IPS DF 19.7 (cell line): ENCODE measurements at places on chromosomes 7 and 10.

- DNase-seq, result no peak
Measured at GRCh38 chr7:23520582-23520981, 11.2 kb downstream of the TRA2A start.

- no peak for DNase-seq
Measured at GRCh38 chr10:59557052-59557451, 152.6 kb downstream of the SLC16A9 start.

GRCh38 chr10:70617798-70618568 is 15.4 kb upstream of the PRF1 start:
- DNase-seq, result no peak

- no peak for DNase-seq
Measured at GRCh38 chr7:134089446-134089845, 37.7 kb upstream of the LRGUK start.

- DNase-seq, result no peak
Measured at GRCh38 chr10:62018131-62018911, 116.8 kb downstream of the ARID5B start.

DNA sequence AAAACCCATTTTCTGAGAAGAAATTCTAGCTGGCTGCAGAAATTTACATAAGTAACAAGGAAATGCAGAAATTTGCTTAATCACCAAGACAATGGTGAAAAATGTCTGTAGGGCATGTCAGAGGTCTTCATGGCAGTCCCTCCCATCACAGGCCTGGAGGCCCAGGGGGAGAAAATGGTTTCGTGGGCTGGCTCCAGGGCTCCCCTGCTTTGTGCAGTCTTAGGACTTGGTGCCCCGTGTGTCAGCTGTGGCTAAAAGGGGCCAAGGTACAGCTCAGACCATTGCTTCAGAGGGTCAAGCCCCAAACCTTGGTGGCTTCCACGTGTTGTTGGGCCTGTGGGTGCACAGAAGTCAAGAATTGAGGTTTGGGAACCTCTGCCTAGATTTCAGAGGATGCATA is 215.9 kb downstream of the GPR158 start:
- DNase-seq, result no peak

- DNase-seq, result no peak
Measured at GRCh38 chr10:70034232-70034631, 18.4 kb upstream of the MACROH2A2 start.

GRCh38 chr10:33193701-33194521 is 140.6 kb downstream of the NRP1 start:
- DNase-seq, result no peak

GRCh38 chr10:43415544-43415943 is 6.6 kb upstream of the HNRNPF start:
- no peak for DNase-seq

DNA sequence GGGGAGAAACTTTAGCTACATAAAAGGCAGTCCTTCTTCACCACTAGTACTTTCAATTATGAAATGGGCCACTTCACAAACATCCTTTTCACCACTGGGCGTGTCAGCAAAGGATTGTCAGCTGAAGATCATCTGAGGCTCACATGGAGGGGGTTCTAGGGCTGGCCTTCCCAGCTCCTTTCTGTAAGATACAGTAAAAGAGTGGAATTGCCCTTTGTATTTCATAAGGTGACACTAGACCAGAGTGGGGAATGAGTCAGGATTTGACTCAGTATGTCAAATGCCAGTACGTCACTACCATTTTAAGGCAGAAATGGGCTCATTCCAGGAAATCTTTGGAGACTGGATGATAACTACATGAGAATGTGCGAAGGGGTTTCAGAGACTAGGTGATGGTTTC is 21.2 kb upstream of the BLOC1S2 start:
- no peak for DNase-seq

- no peak for DNase-seq
Measured at GRCh38 chr10:112262546-112262945, 20.7 kb upstream of the TECTB start.

DNA sequence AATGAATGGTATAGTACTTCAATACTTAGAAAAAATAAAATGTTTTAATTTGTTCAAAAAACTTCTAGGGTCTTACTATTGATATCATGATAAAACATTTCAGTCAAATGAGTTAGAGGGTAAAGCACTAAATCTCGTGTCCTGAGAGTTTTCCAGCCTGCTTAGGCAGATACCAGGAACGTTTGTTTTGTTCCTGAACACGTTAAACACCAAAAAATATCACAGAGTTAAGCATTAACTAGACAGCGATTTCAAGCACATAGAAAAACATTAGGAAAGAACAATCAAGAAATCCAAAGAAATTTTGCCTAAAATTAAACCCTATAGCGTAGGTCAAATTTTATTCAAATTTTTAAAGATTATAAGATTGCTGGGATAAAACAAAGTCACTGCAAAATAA is 204.6 kb upstream of the AGR3 start:
- DNase-seq, result no peak

- DNase-seq, result no peak
Measured at GRCh38 chr7:50557099-50557498, 8.1 kb downstream of the DDC start.
